ENCODE measurements at places on chromosomes 12 and 14.

- no peak for DNase-seq
These were observed 8.7 kb upstream of the EML1 start for GRCh38 chr14:99784508-99784907.

- no peak for DNase-seq
These were observed 39.8 kb downstream of the CATSPERB start for GRCh38 chr14:91692075-91692474.

- no peak for DNase-seq
These were observed 89.0 kb upstream of the BCL11B start for GRCh38 chr14:99360774-99361595.

GRCh38 chr12:125303337-125303736 lies 238.1 kb downstream of the AACS start:
- no peak for DNase-seq

- DNase-seq: no peak
These were observed 3.5 kb upstream of the HIGD1C start for GRCh38 chr12:50948798-50949197.

DNA sequence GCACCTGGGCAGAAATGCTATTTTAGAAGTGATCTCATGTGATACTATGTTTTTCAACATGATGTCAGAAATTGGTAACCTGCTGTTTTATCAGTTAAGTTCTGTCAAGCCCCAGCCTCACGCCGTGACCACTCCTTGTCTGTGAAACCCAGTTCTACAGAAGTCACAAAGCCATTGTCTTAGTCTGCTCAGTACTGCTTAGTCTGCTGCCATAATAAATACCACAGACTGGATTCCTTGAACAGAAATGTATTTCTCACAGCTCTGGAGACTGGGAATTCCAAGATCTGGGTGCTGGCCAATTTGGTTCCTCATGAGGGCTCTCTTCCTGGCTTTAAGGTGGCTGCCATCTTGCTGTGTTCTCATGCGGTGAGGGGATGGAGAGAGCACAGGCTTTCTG lies 176.9 kb downstream of the PRKCH start:
- DNase-seq: peak; percentile 77

DNA sequence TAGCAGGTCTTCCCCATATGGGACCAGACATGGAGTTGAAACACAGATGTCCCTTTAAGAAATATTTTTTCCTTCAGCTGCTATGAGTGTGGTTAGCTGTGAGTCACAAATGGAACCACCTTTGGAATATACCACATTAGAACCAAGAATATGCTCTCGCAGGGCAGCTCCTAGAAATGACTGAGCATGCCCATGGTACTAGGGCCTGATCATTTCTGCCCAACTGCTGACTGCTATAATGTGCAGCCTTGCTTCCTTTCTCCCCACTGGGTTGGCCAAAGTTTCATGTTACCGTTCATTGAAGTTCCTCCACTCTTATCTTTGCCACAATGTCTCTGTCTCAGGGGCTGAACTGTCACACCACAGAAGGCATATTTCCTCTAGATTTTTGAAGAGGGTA lies 1074.6 kb downstream of the FLRT2 start:
- peak; percentile 50 for DNase-seq

- no peak for DNase-seq
These were observed 262.9 kb downstream of the TMEM117 start for GRCh38 chr12:44098786-44099185.

GRCh38 chr12:96434107-96434506 lies 33.9 kb upstream of the CDK17 start:
- peak; percentile 78 for DNase-seq

DNA sequence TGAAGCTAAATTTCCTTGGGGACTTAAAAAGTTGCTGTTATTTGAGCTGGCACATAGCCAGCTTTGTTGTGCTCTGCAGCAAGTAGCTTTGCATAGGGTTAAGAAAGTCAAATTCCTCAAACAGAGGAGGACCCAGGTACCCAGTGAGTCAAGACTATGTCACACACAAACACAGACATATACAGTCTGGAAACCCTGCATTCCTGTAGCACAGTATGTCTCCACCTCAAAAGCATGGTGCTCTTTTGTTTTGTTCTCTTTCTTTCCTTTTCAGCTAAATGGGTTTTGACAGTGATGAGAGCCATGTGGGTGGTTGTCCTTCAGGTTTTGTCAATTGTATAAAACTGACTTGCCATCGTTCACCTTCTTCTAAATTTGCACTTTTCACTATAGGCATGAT lies 179.6 kb upstream of the DIO2 start:
- DNase-seq: peak; percentile 80

DNA sequence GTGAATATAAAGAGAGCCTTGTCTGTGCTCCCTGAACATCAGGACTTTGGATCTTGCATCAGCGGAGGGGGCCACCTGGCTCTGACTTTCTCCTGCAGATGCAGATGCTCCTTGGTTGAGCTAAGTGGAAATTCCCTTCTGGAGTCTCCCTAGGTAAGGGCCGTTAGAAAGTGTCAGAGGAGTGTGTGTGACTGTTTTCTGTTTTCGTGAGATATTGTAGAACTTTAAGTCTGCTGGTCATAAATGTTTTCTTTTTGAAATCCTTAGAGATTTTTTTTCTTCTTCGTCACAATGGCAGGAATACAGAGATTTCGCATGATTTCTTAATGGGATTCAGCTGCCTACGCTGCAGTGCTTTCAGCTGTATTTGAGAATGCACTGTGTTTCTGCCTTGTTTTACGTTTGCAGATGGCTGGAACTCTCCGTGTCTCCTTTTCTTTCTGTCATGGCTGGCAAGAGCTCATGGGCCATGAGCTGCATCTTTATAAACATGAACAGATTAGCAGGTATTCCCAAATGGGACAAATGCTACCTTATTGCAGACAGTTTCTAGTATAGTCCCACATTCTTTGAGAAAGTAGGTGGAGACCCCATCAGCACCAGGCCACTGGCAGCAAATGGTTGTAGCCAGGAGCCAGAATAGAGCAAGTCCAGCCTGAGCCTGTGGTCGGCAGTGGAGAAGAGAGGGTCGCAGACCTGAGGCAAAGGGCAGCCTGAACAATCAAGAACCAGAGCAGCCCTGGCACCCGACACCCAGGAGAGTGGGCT lies 76.2 kb upstream of the FRMD6 start:
- DNase-seq: peak; percentile 66

DNA sequence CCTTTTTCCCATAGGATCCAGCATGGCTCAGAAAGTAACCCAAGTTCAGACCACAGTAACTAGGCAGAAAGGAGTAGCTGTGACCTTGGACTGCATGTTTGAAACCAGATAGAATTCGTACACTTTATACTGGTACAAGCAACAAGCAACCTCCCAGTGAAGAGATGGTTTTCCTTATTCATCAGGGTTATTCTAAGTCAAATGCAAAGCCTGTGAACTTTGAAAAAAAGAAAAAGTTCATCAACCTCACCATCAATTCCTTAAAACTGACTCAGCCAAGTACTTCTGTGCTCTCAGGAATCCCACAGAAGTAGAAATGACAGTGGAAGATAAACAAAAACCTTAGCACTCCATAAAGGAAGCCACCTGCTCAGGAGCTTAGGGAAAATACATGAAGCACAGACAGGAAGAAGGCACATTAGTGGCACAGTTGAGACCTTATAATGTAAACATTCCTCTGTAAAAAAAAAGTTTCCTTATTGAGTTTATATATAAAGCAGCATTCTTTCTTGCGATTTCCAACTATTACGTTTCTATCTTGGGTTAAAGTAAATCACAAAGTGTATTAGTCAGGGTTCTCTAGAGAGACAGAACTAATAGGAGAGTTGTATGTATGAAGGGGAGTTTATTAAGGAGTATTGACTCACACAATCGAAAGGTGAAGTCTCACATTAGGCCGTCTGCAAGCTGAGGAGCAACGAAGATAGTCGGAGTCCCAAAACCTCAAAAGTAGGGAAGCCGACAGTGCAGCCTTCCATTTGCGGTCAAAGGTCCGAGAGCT lies 398.4 kb downstream of the DAD1 start:
- DNase-seq: peak; percentile 75

- no peak for DNase-seq
These were observed 43.2 kb downstream of the GALNT4 start for GRCh38 chr12:89481213-89481914.

GRCh38 chr12:4742416-4742970 lies 22.3 kb downstream of the GALNT8 start:
- DNase-seq: no peak
